ENCODE measurements at places on chromosomes 2 and 18. TPM values are rescaled to one million over a fixed set of nuclear protein-coding genes. Genes with fewer than 3 reads are reported as not detected.

SPRED2 gene
- total RNA-seq, result 0.33 TPM

BOK gene
- total RNA-seq, result not detected

SPHKAP gene
- total RNA-seq, result not detected

NOL4 gene
- not detected for total RNA-seq

DNA sequence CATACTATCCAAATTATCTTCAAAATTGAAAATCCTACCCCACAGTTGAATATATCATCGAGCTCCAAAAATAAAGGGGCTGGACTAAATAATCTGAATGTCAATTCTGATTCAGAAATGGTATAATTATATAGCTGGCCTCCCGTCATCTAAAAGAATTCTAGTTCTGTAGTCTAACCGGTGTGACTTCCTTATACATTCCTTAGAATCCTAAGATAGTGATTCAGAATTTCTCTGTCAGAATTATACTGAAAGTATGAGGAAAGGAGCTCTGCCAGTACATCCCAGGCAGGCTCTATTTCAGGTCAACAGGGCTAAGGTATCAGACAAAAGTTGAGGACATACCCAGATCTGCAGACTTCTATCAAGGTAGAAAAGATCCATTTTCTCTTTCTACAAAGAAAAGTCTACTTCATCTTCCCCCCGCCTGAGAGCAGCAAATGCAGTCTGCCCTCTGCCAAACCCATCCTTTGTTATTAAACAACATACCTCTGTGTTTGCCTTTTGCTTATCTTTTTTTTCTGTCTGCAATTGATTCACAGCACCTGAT lies 128.5 kb downstream of the METTL4 start:
- H3K4me1 ChIP-seq, result peaks cover 2% of the 10 kb centered on the region
- no peaks in the 10 kb centered on the region for H3K27me3 ChIP-seq
- no peaks in the 10 kb centered on the region for H3K36me3 ChIP-seq
- DNase-seq, result no peak

GRCh38 chr2:212682937-212683336 lies 144.3 kb upstream of the ERBB4 start:
- no peak overlapping the region for H3K27ac ChIP-seq

- no peak overlapping the region for H3K27ac ChIP-seq
- H3K4me3 ChIP-seq, result no peak overlapping the region
- no peaks in the 10 kb centered on the region for H3K4me1 ChIP-seq
- no peaks in the 10 kb centered on the region for H3K27me3 ChIP-seq
- no peak for DNase-seq
Observed at GRCh38 chr2:185676316-185676715, 62.3 kb upstream of the FSIP2 start.

GRCh38 chr2:86140969-86141392 lies 34.9 kb downstream of the PTCD3 start:
- H3K4me1 ChIP-seq, result peaks cover 16% of the 10 kb centered on the region
- H3K27me3 ChIP-seq, result no peaks in the 10 kb centered on the region
- no peak overlapping the region for H3K4me3 ChIP-seq
- peaks cover 13% of the 10 kb centered on the region for H3K36me3 ChIP-seq
- DNase-seq, result no peak

DNA sequence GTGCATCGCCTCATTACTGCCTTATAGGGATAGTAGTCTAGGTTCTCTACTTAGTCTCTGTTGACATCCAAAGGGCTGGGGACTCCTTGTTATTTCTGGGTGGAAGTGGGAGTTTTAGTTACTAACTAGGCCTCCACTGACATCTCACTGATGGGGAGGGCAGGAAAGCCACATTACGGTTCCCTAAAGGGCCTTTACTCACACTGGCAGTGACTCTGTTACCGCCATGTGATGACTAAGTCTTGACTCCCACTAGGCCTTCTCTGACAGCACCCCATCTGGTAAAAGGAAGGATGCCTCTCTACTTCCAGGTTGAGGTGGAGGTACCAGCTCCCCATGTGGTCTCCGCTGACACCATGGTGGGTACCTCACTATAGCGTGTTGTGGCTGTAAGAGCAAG lies 14.0 kb upstream of the BCL2L11 start:
- H3K4me3 ChIP-seq, result no peak overlapping the region
- H3K27ac ChIP-seq, result no peak overlapping the region

GRCh38 chr2:12732651-12733050 lies 15.9 kb downstream of the TRIB2 start:
- no peak for DNase-seq
- peak overlapping the region; percentile 85 for H3K27ac ChIP-seq
- H3K36me3 ChIP-seq, result no peaks in the 10 kb centered on the region
- peak overlapping the region; percentile 46 for H3K4me3 ChIP-seq
- peaks cover 74% of the 10 kb centered on the region for H3K4me1 ChIP-seq
- no peaks in the 10 kb centered on the region for H3K27me3 ChIP-seq

GRCh38 chr2:218081695-218082094 lies 12.6 kb downstream of the RUFY4 start:
- peaks cover 15% of the 10 kb centered on the region for H3K27me3 ChIP-seq
- DNase-seq, result no peak
- no peaks in the 10 kb centered on the region for H3K4me1 ChIP-seq
- H3K4me3 ChIP-seq, result no peak overlapping the region
- no peaks in the 10 kb centered on the region for H3K36me3 ChIP-seq

DNA sequence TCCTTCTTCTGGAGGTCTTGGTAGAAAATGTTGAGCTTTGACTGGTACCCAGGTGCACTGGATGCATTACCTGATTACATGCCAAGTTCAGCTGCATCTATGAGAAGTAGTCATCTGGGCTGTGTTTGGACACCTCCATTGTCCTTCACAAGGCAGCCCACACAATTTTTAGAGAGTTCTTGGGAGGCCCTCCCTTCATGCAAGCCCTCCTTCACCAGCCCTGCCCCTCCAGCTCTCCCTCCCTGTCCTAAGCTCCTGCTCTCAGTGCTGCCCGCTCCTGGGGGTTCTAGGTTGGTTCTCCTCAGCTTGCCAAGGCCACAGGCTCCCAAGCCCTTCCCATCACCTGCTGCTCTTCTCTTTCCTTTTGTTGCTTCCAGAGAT lies 148.7 kb downstream of the DYSF start:
- H3K27me3 ChIP-seq, result peaks cover 23% of the 10 kb centered on the region
- no peak overlapping the region for H3K27ac ChIP-seq
- H3K4me1 ChIP-seq, result peaks cover 10% of the 10 kb centered on the region
- no peak overlapping the region for H3K4me3 ChIP-seq

DNA sequence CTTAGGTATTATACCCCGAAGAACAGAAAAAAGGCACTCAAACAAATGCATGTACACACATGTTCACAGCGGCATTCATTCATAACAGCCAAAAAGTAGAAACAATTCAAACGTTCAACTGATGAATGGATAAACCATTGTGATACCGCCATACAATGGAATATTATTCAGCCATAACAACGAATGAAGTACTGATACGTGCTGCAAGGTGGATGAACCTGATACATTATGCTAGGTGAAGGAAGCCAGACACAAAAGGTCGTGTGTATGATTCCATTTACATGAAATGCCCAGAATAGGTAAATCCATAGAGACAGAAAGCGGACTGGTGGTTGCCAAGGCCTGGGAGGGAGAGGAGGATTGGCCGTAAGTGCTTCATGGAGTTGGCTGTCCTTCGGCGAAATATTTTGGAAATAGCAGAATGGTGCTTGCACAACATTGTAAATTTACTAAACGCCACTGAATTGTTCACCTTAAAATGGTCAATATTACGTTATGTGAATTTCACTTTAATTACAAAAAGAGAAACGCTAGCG lies 750 bp upstream of the RMP24 start:
- peaks cover 19% of the 10 kb centered on the region for H3K36me3 ChIP-seq
- DNase-seq, result no peak
- H3K4me1 ChIP-seq, result peaks cover 67% of the 10 kb centered on the region

DNA sequence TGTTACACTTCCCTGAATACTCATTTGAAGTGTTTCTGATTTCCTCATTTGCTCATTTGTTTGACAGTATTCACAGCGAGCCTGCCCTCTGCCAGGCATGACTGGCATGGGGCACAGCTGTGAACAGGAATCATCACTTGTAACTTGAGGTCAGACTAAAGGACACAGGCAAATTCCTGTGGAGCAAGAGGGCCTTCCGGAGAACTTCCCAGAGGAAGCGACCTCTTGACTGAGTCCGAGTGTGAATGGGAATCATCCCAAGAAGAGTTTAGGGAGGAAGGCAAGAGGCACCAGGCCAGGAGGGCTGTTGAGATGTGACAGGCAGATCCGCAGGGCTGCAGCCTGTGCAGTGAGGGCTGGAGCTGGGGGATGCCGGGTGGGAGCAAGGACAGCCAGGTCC lies 45.4 kb downstream of the LIMS1 start:
- DNase-seq, result no peak
- peaks cover 8% of the 10 kb centered on the region for H3K4me1 ChIP-seq
- H3K4me3 ChIP-seq, result no peak overlapping the region

GRCh38 chr2:100984892-100985307 lies 17.2 kb upstream of the RPL31 start:
- no peaks in the 10 kb centered on the region for H3K4me1 ChIP-seq
- no peak overlapping the region for H3K4me3 ChIP-seq
- DNase-seq, result peak; percentile 78
- H3K36me3 ChIP-seq, result peaks cover 20% of the 10 kb centered on the region

- H3K27me3 ChIP-seq, result peaks cover 26% of the 10 kb centered on the region
- DNase-seq, result no peak
- no peaks in the 10 kb centered on the region for H3K4me1 ChIP-seq
- H3K27ac ChIP-seq, result no peak overlapping the region
- H3K36me3 ChIP-seq, result no peaks in the 10 kb centered on the region
- no peak overlapping the region for H3K4me3 ChIP-seq
Observed at GRCh38 chr2:173680574-173680973, 284.6 kb downstream of the SP3 start.

DNA sequence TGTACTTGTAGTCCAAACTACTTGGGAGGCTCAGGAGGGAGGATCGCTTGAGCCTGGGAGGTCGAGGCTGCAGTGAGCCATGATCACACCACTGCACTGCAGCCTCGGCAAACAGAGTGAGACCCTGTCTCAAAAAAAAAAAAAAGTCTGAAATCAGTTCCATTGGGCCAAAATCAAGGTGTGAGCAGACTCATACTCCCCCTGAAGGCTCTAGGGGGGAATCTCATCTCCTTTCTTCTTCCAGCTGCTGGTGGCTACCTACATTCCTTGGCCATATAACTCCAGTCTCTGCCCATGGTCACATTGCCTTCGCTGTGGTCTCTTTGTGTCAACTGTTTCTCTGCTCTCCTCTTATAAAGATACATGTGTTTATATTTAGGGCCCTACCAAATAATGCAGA lies 234.0 kb downstream of the LRRTM1 start:
- no peak for DNase-seq
- H3K27me3 ChIP-seq, result no peaks in the 10 kb centered on the region
- no peak overlapping the region for H3K4me3 ChIP-seq
- peaks cover 3% of the 10 kb centered on the region for H3K4me1 ChIP-seq
- H3K36me3 ChIP-seq, result no peaks in the 10 kb centered on the region
- H3K27ac ChIP-seq, result no peak overlapping the region

- no peaks in the 10 kb centered on the region for H3K36me3 ChIP-seq
- no peaks in the 10 kb centered on the region for H3K4me1 ChIP-seq
- H3K27ac ChIP-seq, result no peak overlapping the region
- no peaks in the 10 kb centered on the region for H3K27me3 ChIP-seq
- no peak overlapping the region for H3K4me3 ChIP-seq
Observed at GRCh38 chr2:234986390-234986789, 34.6 kb downstream of the SH3BP4 start.

DNA sequence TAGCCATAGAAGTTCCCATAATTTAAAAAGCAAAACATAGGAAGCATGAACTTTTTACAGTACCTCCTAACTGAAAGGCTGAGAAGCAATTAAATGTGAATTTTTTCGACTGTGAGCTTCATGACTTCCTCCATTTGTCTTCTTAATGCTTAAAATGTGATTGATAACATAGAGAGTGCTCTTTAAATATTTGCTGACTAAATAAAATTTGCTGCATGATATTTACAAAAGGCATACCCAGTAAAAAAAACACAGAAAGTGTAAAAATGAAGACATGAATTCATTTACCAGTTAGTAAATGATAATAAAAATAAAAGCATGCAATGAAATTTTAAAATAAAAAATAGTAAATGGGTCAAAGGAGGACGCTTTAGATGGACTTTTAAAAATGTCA lies 21.9 kb downstream of the STAT4 start:
- no peaks in the 10 kb centered on the region for H3K27me3 ChIP-seq
- peak overlapping the region; percentile 71 for H3K4me3 ChIP-seq
- no peak for DNase-seq
- H3K36me3 ChIP-seq, result peaks cover 65% of the 10 kb centered on the region
- peaks cover 28% of the 10 kb centered on the region for H3K4me1 ChIP-seq

DNA sequence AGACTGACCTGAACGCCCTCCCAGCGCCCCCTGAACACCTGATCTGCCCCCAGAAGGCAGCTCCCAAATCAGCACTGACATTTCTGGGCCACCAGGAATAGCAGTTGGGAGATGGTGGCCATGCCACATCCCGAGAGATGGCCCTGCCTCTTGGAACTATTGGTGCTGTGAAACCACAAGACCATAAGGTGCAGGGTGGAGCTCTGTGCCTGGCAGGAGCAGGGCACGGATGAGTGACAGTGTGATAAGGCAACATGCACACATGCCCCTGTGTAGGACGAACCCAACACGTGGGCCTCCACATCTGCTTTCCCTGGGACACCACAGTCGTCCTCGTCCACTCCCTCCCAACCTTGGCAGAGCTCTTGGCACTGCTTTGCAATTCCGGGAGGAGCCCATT lies 26.9 kb downstream of the ANO7 start:
- peak; percentile 31 for DNase-seq
- no peak overlapping the region for H3K4me3 ChIP-seq
- peaks cover 11% of the 10 kb centered on the region for H3K4me1 ChIP-seq
- H3K36me3 ChIP-seq, result no peaks in the 10 kb centered on the region

DNA sequence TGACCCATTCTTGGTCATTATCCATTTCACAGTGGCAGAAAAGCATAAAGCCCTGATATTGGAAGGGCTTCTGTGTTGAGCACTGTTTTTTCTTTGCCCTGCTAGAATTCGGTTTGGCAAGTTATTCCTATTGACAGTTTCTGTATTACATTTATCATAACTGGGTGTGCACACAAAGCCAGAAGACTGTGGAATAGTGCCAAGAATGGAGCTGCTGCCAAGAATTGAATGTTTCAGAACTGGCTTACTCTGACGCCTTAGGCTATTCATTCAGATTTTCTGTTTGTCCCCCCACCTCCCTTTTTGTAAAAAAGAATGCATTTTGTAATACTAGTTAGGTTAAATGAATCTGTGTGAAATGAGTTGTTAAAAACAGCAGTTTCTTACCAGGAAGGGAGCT lies 12.7 kb downstream of the KDM3A start:
- H3K27ac ChIP-seq, result peak overlapping the region; percentile 8
- H3K4me3 ChIP-seq, result no peak overlapping the region
- no peak for DNase-seq
- H3K36me3 ChIP-seq, result peaks cover 97% of the 10 kb centered on the region
- H3K27me3 ChIP-seq, result no peaks in the 10 kb centered on the region
- peaks cover 30% of the 10 kb centered on the region for H3K4me1 ChIP-seq

GRCh38 chr18:77053616-77054287 lies 78.8 kb downstream of the MBP start:
- H3K27ac ChIP-seq, result peak overlapping the region; percentile 95
- H3K36me3 ChIP-seq, result peaks cover 1% of the 10 kb centered on the region
- H3K4me1 ChIP-seq, result peaks cover 63% of the 10 kb centered on the region
- peak overlapping the region; percentile 59 for H3K4me3 ChIP-seq
- H3K27me3 ChIP-seq, result no peaks in the 10 kb centered on the region
